ENCODE measurements at places on chromosomes 6 and 20.

DNA sequence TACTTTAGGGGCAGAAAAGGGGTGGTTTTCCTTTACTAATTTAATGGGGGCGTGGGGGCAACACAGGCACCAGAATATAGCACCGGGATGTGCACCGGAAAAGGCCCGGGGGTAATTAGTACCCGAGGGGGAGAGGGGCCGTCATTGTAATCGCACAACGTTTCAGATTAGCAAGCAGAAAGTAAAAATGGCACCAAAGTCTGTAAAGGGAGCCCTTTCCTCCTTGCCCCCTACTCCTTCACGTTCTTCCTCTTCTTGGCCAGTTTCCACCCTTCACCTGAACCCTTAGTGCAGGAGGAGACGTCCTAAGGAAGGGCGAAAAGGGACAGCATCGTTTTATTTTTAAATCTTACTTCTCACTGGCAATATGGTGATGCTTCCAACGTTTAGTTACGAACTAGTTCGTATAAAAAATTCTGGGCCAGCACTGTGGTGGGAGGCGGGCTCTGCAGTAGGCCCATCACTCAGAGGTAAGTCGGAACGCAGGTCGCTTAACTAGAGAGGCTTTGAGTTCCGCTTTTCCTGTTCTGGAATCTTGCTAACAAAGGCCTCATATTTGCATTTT is 742 bp upstream of the CEP85L start:
- DNase-seq: no peak

- DNase-seq: no peak
Observed at GRCh38 chr20:40111282-40111681, 577.8 kb downstream of the MAFB start.

GRCh38 chr6:32843331-32843978 is 392 bp downstream of the PSMB8 start:
- DNase-seq: no peak

DNA sequence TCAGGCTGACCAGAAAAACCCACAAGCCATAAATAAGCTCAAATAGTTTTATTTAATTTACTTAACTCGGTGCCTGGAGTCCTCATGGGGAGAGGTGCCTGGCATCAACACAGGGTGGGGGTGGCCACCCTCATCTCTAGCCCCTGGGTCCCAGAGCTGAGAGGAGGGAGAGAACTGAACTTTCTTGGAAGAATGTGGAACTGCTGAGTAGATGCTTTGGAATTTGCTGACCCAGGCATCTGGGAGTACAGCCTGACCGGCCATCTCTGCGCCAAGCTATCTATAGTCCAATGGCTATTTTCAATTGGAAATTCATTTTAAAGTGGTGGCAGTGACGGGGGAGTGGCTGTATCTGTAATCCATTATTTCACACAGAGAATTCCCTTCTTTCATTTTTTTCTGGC is 104.8 kb downstream of the CDH26 start:
- DNase-seq: no peak

All from head of caudate nucleus (tissue), 42 donors.